Renal pelvis (tissue), 12 donors: ENCODE measurements at places on chromosomes 1 and 21.

DNA sequence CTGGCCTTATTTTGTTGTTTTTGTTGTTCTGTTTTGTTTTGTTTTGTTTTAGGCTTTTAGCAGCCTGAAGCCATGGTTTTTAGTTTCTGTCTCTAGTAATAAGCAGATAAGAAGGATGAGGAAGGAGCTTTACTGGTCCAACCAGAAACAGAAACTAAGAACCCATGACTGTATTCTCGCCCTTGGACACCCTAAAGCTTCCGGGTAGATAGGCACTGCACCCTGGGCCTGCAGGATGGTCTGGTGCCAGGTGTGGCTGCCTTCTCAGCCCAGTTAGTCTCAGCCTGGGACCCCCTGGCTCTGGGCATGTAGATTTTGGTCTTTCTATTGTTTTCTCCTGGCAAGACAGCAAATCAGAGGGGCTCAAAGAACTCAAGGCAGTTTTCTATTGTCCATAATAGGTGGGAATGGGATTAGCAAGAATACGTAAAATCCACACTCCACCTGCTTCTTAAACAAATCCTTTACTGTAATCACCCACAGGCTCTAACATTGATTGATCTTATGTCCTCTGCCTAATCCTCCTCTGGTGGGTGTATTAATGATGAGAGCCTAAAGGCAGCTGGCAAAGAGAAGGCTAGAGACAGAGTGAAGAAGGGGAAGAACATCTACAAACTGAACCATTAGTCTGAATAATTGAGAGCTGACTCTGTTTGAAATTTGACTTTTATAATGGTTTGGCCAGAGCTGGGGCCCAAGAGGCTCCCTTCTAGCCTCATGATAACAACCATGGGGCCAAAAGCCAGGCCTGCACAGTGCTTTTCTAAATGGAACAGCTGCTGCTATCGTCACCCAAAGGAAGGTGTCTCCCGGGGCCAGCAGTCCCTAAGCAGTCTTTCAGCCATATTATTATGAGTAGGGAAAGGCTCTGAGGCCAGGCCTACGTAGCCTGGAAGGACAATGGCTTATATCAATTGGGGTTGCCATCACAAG lies 106.8 kb upstream of the ATP1A1 start:
- no peak for DNase-seq

- DNase-seq, result no peak
These were observed 433.0 kb upstream of the RUNX1 start for GRCh38 chr21:35482096-35482495.

- no peak for DNase-seq
These were observed 30.1 kb upstream of the KIF26B start for GRCh38 chr1:245124644-245125043.

DNA sequence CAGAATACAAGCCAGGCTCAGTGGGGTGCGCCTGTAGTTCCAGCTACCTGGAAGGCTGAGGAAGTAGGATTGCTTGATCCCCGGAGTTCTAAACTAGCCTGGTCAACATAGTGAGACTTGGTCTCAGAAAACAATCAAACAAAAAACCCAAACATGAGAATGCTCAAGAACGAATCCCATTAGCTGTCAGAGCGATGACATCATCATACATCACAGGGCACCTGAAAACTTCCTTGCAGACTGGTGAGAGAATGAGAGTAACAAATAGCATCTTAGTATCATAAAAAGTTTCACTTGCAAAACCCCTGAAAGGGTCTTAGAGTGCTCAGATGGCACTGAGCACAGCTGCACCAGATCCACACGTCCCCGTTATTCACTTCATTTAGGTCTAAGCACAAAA lies 21.1 kb upstream of the CDCA8 start:
- no peak for DNase-seq
